ENCODE measurements at places on chromosomes 5 and 9. TPM values are rescaled to one million over a fixed set of nuclear protein-coding genes. Genes with fewer than 3 reads are reported as not detected.

DNA sequence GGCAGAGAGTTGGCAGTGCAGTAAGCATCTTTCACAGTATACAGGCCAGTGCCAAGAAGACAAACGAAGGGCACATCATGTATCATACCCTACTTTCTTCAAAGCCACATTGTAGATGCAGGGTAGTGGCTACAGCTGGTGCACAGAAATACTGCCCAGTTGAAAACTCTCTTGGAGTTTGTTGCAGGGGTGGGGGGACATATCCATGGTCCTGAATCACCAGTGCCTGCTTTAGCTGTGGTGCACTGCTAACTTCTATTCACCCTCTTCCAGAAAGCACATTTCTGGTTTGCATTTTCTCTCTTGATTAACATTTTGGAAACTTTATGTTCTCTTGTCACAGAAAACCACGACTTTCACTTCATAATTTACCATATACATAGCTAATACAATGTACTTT is 196.6 kb downstream of the PAPPA start:
- no peak for DNase-seq
- no peak overlapping the region for H3K4me3 ChIP-seq
- H3K27ac ChIP-seq, result no peak overlapping the region
- H3K27me3 ChIP-seq, result no peaks in the 10 kb centered on the region
- no peaks in the 10 kb centered on the region for H3K36me3 ChIP-seq

DNA sequence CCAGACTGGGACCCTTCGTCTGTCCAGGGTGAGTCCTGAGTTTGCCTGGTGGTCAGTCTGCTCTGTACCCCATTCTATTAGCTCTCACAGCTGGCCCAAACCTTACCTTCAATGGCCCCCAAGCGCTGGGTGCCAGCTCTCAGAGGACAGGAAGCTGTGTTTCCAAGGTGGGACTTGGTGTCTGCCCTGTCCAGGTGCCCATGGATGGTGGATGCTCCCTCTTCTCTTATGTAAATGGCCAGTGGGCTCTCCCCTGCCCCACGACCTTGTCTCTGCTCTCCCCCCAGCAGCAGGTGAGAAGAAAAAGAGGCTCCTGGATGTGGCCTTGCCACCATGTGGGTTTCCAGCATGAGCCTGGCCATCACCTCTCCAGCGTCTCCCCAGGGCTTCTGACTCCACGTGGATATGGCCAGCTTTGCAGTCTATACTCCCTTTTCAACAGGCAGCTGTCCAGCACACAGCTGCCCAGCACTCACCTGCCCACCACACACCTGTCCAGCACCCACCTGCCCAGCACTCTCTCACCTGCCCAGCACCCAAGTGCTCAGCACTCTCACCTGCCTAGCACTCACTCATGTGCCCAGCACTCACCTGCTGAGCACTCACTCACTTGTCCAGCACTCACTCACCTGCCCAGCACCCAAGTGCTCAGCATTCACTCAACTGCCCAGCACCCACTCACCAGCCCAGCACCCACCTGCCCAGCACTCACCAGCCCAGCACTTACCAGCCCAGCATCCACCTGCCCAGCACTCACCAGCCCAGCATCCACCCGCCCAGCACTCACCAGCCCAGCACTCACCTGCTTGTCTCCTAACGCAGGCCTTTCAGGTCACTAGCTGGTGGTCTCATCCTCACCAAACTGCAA is 136.2 kb upstream of the IRX2 start:
- no peak overlapping the region for H3K27ac ChIP-seq
- no peaks in the 10 kb centered on the region for H3K36me3 ChIP-seq
- H3K27me3 ChIP-seq, result no peaks in the 10 kb centered on the region
- no peak overlapping the region for H3K4me3 ChIP-seq

SH3PXD2B gene
- 0.15 TPM for total RNA-seq

- no peak for DNase-seq
- no peaks in the 10 kb centered on the region for H3K27me3 ChIP-seq
- H3K36me3 ChIP-seq, result no peaks in the 10 kb centered on the region
- no peak overlapping the region for H3K4me3 ChIP-seq
- no peaks in the 10 kb centered on the region for H3K4me1 ChIP-seq
Measured at GRCh38 chr5:165626161-165626560, 2120.7 kb downstream of the MAT2B start.

Data from Karpas-422 (cell line).